ENCODE measurements at places on chromosomes 4 and X.

DNA sequence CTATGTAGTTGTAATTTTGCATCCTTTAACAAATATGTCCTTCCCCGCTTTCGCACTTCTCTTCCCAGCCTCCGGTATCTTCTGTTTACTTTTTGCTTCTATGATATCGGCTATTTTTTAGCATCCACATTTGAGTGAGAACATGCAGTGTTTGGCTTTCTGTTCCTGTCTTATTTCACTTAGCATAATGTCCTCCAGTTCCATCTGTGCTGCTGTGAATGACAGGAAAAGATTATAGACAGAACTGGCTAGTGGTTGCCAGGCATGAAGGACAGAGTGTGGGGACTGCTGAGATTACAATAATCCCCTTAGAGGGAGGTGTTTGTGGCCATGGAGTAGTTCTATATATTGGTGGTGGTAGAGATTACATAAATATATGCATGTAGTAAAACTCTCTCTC, 588.6 kb downstream of the NLGN4X start:
- DNase-seq = no peak

DNA sequence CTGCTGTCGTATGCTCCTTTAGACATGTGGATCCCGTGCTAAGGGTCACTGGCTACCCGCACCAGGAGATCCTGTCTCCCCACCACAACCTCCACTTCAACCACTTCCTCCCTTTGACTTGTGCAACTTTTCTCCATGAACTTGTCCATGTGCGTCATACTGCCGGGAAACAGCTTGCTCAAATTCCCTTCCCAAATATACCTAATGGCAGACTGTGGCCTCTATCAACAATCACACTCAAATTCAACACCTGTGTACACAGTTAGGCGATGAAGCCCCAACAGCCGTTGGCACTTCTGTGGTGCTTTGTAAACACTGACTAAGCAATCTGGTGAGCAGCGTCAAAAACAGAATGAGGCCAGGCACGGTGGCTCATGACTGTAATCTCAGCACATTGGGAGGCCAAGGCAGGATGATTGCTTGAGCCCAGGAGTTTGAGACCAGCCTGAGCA, 49.5 kb downstream of the CD99L2 start:
- DNase-seq = no peak

- no peak for DNase-seq
Measured at GRCh38 chrX:71216485-71216884, 6.5 kb upstream of the GJB1 start.

DNA sequence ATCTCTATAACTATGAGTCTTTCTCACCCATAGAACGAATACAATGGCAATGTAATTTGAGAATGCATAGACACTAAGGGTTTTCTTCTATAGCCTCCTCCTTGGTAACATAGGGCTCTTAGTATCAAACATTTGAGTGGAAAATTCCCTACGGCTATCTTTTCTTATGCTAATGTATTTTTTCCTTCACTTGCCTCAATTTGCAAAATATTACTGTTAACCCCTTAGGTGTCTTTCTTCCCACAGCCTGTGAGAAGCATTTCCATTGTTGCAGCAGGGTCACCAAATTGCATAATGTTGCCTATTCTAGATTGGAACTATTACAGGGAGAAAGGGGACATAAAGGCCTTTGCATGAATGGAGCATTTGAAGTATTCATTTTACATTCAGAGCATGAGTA, 140.5 kb upstream of the RAPGEF2 start:
- no peak for DNase-seq

DNA sequence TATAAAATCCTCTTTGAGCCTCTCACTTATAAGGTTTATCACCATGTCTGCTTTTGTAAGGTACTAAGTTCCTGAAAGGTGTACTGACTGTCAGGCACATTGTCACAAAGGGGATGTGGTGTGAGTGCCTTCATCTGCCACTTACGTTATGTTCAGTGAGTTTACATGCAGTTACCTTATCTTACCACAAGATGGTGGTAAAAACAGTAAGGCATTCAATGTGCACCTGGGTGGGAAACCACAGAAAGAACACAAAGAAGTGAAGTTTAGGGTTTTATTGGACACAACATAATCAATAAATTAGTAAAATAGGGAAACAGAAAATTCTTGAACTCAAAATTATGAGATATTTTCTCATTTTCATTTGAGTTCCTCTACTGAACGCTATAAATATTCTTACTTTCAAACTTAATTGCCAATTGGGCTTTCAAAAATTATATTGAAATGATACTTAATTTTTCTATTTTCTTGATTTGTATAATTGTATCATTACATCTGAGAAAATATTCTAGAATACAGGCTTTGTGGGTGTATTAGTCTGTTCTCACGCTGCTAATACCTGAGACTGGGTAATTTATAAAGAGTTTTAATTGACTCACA, 650.8 kb downstream of the PCDH7 start:
- no peak for DNase-seq

DNA sequence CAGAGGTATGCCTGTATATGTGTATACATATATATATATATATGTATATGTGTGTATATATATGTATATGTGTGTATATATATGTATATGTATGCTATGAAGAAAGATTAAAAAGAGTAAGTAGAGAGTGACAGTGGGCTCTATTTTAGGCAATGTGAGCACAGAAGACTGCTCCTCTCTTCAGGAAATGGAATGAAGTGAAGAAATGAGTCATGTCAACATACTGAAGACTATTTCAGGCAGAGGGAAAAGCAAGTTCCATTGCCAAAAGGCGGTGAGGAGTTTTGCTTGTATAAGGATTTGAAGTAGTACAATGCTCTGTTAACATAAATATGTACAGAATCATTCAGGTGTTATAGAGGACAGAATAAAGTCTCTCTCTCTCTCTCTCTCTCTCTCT, 773.2 kb upstream of the FTHL17 start:
- no peak for DNase-seq

DNA sequence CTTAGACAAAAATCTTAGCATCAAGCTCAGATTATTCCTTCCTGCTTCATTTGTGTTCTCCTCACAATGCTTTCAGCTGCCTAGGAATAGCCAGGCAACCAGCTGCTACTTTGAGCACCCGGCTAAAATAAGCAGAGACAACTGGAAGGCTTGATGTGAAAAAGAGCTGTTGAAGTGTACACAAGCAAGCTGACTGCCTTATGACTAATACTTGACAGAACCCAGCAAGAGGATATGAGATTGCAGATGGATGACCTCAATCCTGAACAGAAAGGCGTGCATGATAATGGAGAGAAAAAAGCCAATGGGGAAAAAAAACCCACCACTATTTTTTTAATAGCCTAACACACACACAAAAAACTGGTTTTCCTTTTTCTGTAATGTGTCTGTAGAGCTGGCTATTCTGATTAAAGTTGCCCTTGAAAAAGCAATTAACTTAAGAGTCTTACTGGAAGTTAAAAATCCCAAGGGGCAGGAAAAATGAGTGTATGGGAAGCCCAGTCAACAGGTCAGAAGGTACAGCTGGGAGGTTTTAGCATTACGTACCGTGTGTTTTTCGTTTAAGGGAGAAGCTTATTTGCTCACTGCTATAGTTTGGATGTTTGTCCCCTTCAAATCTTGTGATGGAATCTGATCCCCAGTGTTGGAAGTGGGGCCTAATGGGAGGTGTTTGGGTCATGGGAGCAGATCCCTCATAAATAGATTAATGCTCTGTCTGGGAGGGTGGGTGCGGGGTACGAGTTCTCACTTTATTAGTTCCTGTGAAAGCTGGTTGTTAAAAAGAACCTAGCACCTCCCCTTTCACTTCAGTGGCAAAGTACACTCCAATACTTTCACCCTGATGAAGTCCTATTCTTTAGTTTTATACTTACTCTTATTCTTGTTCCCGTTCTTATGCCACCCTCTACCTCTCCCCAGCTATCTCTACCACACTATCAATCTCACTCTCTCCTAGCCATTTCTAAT, 37.1 kb upstream of the HERC6 start:
- no peak for DNase-seq

- no peak for DNase-seq
Measured at GRCh38 chrX:109857584-109858228, 124.6 kb upstream of the ACSL4 start.

DNA sequence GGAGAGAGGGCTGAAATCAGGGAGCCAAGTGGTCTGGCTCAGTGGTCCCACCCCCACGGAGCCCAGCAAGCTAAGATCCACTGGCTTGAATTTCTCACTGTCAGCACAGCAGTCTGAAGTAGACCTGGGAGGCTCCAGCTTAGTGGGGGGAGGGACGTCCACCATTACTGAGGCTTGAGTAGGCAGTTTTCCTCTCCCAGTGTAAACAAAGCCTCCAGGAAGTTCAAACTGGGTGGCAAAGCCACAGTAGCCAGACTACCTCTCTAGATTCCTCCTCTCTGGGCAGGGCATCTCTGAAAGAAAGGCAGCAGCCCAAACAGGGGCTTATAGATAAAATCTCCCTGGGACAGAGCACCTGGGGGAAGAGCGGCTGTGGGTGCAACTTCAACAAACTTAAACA, 88.1 kb downstream of the NPFFR2 start:
- no peak for DNase-seq

- DNase-seq = no peak
Measured at GRCh38 chr4:150852216-150852615, 162.9 kb downstream of the LRBA start.

DNA sequence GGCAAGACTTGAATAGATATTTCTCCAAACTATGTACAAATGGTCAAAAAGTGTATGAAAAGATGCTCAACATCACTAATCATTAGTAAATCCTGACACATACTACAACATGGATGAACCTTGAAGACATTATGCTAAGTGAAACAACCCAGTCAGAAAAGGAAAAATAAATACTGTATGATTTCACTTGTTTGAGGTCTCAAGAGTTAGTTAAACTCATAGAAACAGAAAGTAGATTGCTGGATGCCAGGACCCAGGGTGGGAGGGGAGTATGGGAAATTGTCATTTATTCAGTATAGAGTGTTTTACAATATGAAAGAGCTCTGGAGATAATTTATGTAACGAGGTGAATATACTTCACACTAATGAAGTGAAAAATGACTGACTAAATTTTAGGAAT, 32.4 kb downstream of the PRMT9 start:
- no peak for DNase-seq

GRCh38 chr4:82886147-82886942, 4.6 kb downstream of the SEC31A start:
- no peak for DNase-seq

All from vagina (tissue), 2 donors.